ENCODE measurements at places on chromosomes 4 and X.

DNA sequence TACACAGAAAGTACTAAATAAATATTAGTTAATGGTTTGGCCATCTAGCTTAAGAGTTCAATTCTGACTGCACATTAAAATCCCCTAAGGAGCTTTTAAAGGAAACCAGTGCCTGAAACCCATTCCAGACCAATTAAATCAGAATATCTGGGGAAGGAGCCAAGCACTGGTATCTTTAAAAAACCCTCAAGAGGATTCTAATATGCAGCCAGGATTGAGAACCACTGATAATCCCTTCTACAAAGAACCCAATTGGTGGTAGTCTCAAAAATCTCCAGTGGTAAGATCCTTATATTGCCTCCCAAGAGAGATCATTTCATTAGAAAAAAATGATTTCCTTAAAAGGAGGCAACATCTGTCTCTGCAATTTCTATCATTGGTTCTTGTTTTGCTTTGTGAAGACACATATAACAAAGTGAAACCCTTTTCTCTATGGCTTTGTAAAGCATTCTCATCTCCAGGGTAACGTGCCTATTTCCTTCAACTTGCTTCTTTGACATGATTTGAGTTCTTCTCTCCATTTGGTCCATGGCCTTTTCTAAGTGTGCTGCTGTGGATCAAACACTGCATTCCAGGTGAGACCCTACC lies 3.5 kb downstream of the GPR34 start:
- no peak for DNase-seq

DNA sequence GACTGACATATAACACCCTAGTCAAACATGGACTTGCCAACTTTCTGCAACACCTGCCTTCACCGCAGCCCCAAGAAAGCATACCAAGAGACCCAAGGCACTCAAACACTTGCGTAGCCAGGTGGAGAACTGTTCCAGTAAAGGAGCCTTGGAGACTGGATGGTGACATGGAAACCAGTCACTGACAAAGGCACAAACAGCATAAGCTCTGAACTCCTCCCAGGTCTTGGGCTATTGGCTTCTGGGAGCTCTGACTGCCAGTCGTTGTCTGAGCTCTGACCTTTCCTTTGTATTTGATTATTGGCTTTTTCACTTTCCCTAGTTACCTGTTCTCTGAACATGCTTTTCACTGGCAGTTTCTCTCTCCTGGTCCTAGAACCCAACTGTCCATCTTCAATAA lies 38.3 kb downstream of the ARAP2 start:
- no peak for DNase-seq

GRCh38 chr4:23001478-23001877 lies 308.7 kb downstream of the GBA3 start:
- no peak for DNase-seq

- peak; percentile 66 for DNase-seq
Measured at GRCh38 chrX:1242891-1243402, 25.7 kb upstream of the CSF2RA start.

- peak; percentile 60 for DNase-seq
Measured at GRCh38 chr4:3073158-3074077, 920 bp downstream of the HTT-AS start.

DNA sequence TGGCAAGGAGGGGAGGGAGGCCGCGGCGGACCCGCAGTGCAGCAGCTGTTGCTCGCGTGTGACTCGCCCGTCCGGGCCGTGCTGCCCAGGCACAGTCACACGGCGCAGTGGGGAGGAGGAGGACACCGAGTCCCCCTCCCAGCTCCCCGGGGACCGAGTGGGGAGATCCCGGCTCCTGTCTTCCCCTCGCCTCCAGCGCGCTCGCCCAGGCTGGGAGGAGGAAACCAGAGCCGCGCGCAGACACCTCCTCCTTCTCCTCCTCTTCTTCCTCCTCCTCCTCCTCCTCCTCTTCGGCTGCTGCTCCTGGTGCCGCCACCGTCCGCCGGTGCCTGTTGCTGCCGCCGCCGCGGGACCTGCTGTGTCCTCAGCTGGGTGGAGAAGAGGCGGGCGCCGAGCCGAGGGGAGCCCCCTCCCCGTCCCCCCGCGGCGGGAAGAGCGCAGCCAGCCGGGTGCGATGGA lies at the start of gene TBC1D1:
Gene TBC1D1, plus strand, starts transcription at position 284 of the 459 bp plus-strand sequence. CDS start 11,012 bp downstream, outside the sequence.
- peak; percentile 65 for DNase-seq

- DNase-seq: no peak
Measured at GRCh38 chr4:3516836-3517730, 15.1 kb downstream of the LRPAP1 start.

- DNase-seq: no peak
Measured at GRCh38 chr4:7868892-7869471, 70.7 kb downstream of the AFAP1 start.

DNA sequence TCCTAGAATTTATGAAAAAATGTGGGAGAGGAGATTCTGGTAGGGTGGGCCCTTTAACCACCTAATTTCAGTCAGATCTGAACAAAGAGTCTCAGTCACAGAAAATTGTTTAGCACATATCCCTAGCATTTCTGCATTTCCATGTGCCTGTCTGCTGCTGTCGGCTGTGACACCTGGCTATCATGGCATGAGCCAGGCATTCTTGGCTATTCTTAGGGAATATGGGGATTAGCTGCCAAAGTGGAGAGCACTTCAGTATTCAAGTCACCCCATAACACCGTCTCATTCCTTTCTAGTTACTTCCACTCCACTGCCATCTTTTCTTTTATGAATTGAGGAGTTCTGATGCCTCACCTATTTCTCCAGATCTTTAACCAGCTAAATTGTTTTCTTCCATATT lies 211.5 kb downstream of the FRAS1 start:
- no peak for DNase-seq

- DNase-seq: peak; percentile 71
Measured at GRCh38 chrX:140157611-140158010, 192.3 kb upstream of the CXorf66 start.

DNA sequence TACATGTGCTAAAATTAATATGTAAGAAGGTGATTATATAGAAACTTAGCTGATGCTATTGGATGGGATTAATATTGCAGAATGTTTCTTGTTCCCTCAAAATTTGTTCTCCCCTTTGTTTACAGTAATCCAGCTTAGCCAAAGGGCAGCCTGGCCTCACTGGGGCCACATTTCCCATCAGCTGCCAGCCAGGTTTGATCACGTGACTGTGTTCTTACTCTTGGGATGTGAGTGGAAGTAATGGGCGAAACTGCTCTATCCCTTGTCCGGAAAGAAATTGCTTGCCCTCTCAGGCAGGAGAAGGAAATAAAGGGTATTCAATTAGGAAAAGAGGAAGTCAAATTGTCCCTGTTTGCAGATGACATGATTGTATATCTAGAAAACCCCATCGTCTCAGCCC lies 44.1 kb upstream of the FAT1 start:
- DNase-seq: no peak

GRCh38 chr4:142100941-142101340 lies 464.6 kb downstream of the IL15 start:
- DNase-seq: no peak

DNA sequence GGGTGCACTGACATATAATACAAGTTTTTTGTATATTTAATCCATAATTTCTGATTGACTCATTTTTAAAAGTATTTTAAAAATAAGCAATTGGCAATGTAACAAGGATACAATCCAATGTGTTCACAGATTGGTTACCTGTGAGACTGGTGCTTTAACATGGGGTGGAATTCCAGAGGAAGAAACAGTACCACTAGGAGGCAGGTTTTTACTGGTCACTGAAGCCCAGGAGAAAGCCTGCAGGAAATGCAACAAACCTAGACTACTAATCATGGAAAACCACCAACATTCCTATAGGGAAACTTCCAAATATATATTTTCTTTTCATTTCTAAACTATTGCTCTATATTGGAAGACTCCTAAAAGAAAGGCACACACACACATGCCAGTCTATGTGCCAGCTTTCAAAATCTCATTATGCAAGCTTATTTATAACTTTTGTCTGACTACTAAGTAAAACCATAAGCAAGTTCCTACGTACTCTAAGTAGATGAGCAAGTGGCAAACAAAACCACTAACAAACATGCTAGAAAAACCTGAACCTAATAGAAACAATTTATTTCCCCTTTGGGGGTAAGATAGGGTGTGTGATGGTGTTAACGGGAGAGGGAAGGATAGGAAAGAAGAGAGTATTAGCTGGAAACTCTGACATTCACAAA lies 19.2 kb downstream of the G3BP2 start:
- DNase-seq: no peak

- peak; percentile 85 for DNase-seq
Measured at GRCh38 chr4:81606801-81607501, 135.2 kb upstream of the RASGEF1B start.

DNA sequence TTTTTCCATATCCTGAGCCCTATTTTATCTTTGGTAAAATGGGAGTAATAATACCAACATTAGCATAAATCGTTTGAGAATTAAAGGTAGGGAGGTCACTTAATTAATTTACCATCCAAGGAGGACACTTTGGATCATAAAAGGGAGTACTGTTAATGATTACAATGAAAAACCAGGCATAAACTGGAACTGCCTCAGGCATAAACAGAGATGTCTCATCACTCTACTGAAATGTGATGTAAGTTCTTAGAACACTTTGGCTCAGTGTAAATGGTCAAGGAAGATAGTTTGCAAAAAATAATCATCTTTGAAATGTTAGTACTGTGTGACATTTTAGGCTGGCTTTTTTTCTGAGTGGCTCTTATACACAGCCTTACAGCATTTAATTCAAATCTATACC lies 268.7 kb downstream of the SLC39A8 start:
- no peak for DNase-seq

- DNase-seq: peak; percentile 49
Measured at GRCh38 chrX:1224954-1225353, 12.5 kb upstream of the CRLF2 start.

DNA sequence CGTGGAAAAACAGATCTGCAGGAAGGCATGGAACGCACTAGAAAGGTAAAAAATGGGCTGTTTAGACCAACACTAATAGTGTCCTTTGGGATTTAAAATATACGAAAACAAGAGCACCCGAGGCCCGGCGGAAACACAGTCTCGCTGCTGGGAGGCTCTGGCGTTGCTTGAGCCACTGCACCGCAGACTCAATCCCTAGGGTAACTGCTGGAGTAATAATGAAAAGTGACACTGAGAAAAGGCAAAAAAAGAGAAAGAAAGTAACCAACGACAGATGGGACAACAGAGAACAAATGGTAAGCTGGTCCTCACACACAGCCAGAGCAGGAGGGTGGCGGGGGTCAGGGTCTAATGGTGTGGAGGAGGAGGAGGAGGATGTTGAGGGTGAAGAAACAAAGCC lies 15.4 kb downstream of the IRAK1 start:
- peak; percentile 23 for DNase-seq

- DNase-seq: no peak
Measured at GRCh38 chr4:1365271-1366178, 18.5 kb downstream of the UVSSA start.

DNA sequence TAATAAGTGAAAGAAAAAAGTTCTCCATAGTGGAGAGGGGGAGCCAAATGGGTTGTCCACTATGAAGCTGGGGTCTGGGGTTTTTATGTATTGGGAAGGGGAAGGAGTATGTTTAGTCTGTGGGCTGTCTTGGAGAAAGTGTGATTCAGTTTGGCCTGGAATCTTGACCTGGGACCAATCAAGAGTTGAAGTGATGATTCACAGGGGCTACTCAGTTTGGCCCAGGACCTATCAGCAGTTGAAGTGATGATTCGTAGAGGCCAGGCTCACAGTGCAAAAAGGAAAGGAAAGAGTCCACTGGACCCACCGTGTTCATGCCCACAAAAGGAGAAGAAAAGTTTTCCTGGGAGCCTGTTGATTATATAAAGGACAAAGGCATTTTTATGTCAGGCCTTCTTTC lies 47.3 kb upstream of the RAB9B start:
- DNase-seq: peak; percentile 66

DNA sequence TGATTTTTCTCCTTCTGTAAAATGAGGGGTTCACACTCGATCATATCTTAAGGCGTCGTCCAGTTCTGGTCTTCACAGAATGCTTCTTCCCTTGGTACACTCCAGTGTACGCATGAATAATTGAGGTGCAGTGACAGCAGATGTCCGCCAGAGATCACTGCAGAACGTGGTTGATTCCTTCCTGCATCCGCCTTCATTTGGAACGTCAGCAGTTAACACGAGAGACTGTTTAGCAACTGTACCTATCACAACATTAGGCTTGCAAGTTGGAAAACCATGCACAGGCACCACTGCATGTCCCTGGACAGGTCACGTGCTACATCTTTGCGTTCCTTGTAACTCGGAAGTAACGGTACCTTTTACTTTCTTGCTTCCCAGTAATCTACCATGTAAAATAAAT lies 66.0 kb upstream of the GEMIN8 start:
- peak; percentile 60 for DNase-seq
